Activated T-helper 2 cell treated with anti-CD3 and anti-CD28 coated beads, Interferon-gamma antibody, Interleukin-2, Interleukin-4, amounts not matched to agents 10 μg/mL and 5 μg/mL and 100 μg/mL, durations not matched to agents 14 hours and 24 hours and 36 hours (primary cell): ENCODE measurements at places on chromosomes 2 and 18. TPM values are rescaled to one million over a fixed set of nuclear protein-coding genes. Genes with fewer than 3 reads are reported as not detected.

DNA sequence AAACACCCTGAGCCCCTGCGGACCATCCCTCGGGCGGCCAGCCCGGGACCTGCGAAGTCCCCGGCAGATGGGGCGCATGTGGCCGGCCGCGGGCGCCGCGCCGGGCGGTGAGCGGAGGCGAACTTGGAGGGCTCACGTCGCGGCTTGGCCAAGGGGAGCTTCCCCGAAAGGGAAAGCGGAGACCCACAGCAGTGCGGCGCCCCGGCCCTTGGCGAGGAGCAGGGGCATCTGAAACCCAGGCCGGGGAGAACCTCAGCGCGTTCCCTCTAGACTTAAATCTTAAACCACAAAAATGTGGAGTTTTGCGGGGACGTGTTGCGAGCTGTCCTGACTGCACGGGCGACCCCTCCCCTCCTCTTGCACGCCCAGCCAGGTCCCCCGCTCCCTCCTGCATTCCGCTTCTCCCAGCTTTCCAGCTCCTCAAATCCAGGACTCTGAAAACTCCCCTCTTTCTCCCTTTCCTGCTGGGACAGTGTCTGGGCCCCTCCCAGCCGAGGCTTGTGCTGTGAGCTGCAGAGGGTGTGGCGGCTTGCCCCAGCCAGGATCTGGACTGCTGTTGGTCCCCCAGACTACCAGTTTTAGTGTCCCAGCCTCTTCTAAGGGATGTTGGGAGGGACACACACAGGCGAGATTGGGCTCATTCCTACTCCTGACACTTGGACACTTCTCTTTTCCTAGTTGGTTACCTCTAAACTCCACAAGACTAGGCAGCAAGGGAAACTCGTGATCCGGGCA, 1.3 kb downstream of the FMNL2 start:
- peaks cover 38% of the 10 kb centered on the region for H3K27me3 ChIP-seq
- H3K36me3 ChIP-seq = peaks cover 9% of the 10 kb centered on the region
- peak overlapping the region; percentile 76 for H3K27ac ChIP-seq
- peaks cover 17% of the 10 kb centered on the region for H3K4me1 ChIP-seq
- H3K4me3 ChIP-seq = peak overlapping the region; percentile 90
- DNase-seq = no peak

TRPM8 gene
- not detected in 2 replicates for total RNA-seq

- peaks cover 80% of the 10 kb centered on the region for H3K36me3 ChIP-seq
- H3K27ac ChIP-seq = peak overlapping the region; percentile 80
- H3K27me3 ChIP-seq = no peaks in the 10 kb centered on the region
- DNase-seq = no peak
- H3K4me3 ChIP-seq = peak overlapping the region; percentile 76
- H3K4me1 ChIP-seq = peaks cover 74% of the 10 kb centered on the region
These were observed 52.4 kb upstream of the STAT1 start for GRCh38 chr2:191066197-191066918.

GRCh38 chr2:131156452-131157149, 51.5 kb downstream of the PLEKHB2 start:
- H3K27ac ChIP-seq = no peak overlapping the region
- no peaks in the 10 kb centered on the region for H3K36me3 ChIP-seq
- DNase-seq = no peak
- H3K27me3 ChIP-seq = peaks cover 6% of the 10 kb centered on the region
- H3K4me3 ChIP-seq = no peak overlapping the region

GRCh38 chr2:75608684-75609333, 37.8 kb upstream of the MRPL19 start:
- H3K27me3 ChIP-seq = peaks cover 41% of the 10 kb centered on the region
- peak; percentile 28 for DNase-seq
- H3K36me3 ChIP-seq = no peaks in the 10 kb centered on the region
- H3K4me3 ChIP-seq = no peak overlapping the region
- peaks cover 6% of the 10 kb centered on the region for H3K4me1 ChIP-seq
